Testis (tissue), 5 donors: ENCODE measurements at places on chromosomes 5 and 9. TPM values are rescaled to one million over a fixed set of nuclear protein-coding genes. Genes with fewer than 3 reads are reported as not detected.

ASPN gene
- 0.39 TPM for total RNA-seq

MYO10 gene
- total RNA-seq = 102 TPM

RGS7BP gene
- 7.8 TPM for total RNA-seq

CDHR2 gene
- 32.0 TPM for total RNA-seq

ABO gene
- total RNA-seq = 25.6 TPM

SLC34A1 gene
- total RNA-seq = not detected

RNF180 gene
- 23.1 TPM for total RNA-seq

DNAI1 gene
- 22.7 TPM for total RNA-seq

PDLIM4 gene
- total RNA-seq = 11.8 TPM

NUTM2G gene
- 2.6 TPM for total RNA-seq

CANX gene
- 296 TPM for total RNA-seq

RAD1 gene
- 45.5 TPM for total RNA-seq

CDH9 gene
- not detected for total RNA-seq

NMUR2 gene
- 10.7 TPM for total RNA-seq

GFRA3 gene
- 6.3 TPM for total RNA-seq

IL3 gene
- total RNA-seq = 0.39 TPM

PHF24 gene
- total RNA-seq = 93.3 TPM
